Sigmoid colon (tissue), 7 donors: ENCODE measurements at places on chromosomes 5 and 9. TPM values are rescaled to one million over a fixed set of nuclear protein-coding genes. Genes with fewer than 3 reads are reported as not detected.

GRCh38 chr5:35919191-35919590, 19.2 kb downstream of the CAPSL start:
- DNase-seq = no peak

DNA sequence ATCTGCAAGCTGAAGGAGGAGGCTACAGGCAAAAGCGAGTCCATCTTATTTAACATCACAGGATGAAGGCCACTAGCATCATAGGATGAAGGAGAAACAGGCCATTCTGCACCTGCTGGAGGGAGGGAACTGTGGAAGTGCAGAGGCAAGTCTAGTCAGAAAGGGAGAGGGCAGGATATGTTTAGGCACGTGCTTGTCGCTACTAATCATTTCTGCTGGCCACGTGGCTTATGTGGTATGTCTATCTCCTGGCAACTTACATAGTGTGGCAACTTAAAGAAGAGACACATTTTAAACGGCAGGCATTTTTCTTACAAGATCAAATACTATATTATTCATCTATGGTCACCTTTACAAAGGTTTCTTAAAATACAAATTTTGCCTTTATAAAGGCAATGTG, 74.0 kb downstream of the GNAQ start:
- no peak for DNase-seq

- no peak for DNase-seq
These were observed 92.0 kb downstream of the THBS4 start for GRCh38 chr5:80127116-80127552.

DNA sequence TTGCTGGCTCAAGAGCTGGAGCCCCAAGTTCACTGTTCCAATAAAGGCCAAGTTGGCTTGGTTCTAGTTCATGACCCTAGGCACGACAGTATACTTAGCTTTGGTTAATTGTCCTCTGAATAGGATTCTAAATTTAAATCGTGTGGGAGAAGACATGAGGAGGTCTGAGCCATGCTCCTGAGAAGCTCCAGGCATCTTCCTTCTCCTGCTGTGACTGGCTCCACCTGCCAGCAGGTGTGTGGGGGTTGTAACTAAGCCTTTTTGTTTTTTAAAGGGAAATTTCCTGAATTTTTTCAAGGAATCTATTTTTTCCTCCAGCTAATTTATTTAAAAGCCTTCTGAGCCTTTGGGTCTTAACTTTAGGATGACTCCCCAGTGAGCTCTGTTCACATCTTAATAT, 20.2 kb upstream of the TRIM36 start:
- no peak for DNase-seq

DNA sequence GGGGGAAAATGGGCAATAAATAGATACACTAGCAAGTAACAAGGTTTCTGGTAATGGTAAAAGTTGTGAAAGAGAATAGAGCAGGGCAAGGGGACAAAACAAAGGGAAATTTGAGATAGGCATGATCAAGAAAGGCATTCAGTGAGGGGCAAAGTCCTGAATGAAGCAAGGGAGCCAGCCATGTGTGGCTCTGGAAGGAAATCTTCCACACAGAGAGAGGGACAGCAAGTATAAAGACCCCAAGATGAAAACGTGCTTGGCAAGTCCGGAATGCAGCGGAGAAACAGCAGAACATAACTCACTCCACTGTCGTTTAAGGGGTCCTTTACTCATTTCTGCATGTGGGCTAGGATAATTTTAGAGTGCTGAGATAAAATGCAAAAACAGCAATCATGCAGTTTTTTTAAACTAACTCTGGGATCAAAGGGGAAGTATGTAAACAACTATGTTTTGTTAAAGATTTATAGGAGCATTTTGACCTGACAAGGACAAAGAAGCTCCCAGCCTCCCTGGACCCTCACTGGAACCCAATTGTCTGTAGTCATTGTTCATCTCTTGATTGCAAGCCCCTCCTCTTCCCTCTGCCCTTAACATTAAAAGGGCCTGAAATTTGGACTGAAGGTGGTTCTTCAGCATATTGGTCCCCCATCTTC, 22.9 kb upstream of the AOPEP start:
- no peak for DNase-seq

- no peak for DNase-seq
These were observed 7.5 kb downstream of the UNC5A start for GRCh38 chr5:176817841-176818377.

- DNase-seq = no peak
These were observed 3.7 kb downstream of the C9orf50 start for GRCh38 chr9:129617167-129617566.

DNA sequence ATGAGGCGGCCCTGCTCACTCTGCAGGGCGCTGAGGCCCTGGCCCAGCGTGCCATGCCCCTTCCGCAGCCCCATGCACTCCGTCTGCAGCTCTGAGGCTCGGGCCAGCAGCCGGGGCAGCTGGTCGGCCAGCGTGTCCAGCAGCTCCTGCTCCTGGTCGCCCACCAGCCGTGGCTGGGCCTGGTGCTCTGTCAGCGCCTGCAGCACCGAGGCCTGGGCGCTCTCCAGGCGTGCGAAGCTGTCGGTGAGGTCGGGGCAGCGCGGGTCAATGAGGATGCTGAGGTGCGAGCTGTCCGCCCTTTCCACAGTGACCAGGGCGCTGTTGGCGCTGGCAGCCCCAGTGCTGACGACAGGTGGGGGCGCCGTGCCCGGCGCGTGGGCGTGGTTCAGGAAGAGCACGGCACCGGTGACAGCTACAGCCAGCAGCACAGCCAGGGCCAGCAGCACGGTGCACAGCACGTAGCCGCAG, 9.4 kb downstream of the FIBCD1 start:
- no peak for DNase-seq

GRCh38 chr9:107883496-107884124, 394.0 kb upstream of the KLF4 start:
- DNase-seq = no peak

GRCh38 chr9:107147134-107147533, 135.9 kb upstream of the RAD23B start:
- DNase-seq = no peak

DNA sequence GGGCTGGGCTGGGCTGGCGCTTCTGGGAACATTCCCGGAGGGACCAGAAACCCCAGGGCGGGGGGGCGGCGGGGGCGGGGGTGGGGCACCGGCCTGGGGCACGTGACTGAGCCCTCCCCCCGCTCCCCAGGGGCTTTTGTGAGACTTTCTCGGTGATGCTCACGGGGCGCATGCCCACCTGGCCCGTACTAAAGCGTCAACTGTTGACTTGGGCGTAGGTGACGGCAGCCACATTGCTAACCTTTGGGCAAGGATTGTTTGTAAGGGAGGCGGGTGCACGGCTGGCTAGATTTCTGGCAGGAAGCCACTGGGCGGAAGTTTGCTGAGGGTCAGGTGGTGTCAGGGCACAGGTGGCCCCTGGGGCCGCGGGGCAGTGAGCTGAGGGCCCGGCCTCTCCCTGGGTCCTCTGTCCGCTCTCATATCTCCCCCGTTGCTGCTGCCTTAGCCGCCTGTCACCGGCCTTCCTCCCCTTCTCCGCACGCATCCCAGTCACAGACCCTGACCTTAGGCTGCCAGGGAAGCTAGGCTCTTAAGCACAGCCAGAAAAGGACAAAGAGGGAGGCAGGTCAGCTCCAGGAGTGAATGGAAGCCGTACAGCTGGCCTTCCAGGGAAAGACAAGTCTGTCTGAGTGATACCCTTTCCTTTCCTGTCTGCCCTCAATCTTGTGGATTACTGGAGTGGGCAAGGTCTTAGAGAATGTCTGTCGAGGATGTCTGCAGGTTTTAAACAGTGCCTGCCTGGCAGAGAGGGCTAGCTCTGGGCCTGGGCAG, 812 bp downstream of the CACFD1 start:
- DNase-seq = peak; percentile 86

INSL4 gene
- not detected for total RNA-seq

ZNF462 gene
- 26.8 TPM for total RNA-seq

RASEF gene
- 0.16 TPM for total RNA-seq

SAXO1 gene
- total RNA-seq = not detected

COQ4 gene
- total RNA-seq = 30.9 TPM

NMUR2 gene
- total RNA-seq = not detected

CHSY3 gene
- total RNA-seq = 3.3 TPM
